ENCODE measurements at places on chromosomes 11 and 22.

DNA sequence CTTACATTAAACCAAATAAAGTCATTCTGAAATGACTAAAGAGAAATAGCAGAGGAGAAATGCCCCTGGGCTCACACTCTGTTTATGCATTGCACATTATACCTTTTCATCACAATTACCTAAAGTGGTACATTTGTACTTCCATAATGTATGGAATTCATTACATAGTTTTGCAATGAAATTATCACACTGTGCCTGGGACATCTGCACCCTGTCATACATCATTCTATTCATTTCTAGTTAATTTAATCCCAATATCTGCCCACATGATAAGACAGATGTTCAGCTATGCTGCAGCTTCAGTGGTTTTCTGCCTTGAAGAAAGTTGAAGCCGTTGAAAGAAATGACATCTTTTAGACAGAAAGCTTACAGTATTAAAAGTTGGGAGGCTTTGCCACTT, 580.0 kb downstream of the SOX6 start:
- DNase-seq: no peak

DNA sequence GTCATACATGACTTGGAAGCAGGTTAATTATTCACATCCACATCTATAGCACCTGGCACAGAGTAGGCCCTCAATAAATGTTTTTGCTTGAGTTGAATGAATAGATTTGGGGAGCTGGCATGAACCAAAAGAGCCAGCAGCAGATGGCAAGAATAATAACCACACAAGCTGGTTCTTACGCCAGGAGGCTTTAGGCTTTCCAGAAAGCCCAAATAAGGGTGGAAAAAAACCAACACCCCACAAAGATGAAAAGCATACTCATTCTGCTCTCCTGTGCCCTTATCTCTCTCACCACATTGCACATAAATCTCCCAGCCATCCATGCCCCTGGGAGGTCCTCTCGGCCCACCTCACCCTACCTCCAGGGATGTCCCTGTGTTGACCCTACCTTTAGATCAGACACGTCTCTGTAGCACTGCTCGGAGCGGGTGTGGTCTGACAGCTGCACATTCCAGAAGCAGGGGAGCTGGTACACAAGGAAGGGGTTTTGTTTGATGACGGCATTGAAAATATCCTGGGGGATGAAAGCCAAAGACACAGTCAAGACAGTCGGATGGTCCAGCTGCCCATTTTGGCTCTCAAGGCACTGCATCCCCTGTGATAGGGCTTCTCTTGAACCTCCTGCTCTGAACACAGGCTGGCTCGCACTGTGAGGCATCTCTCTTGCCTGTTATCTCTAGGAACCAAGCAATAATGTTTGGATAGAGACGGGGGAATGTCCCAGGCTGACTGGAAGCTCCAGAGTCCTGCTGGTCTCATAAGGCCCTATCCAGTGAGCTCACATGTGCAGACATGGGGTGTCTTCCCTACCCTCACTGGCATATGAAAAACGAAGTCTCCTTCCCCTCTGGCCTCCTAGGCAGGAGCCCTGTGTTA, 323.6 kb upstream of the SYN3 start:
- DNase-seq: no peak

GRCh38 chr11:119167933-119168332, 592 bp upstream of the NLRX1 start:
- DNase-seq: no peak

DNA sequence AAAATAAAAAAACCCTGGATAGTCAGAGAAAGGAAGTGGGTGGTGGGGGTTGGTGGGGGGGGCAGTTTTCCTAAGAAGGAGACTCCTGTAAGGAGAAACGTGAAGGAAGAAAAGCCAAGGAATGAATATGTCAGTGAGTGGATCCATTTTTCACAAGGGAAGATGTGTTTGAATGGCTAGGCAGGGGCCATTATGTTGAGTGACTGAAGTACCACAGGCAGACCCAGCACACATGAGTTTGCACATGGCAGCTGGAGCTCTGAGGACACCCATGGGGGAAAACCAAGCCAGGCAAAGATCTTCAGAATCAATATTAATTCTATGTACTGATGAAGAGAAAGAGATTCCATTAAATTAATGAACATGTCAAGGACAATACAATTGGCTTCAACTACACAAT, 67.6 kb downstream of the CD44 start:
- DNase-seq: no peak

- no peak for DNase-seq
Observed at GRCh38 chr22:45688600-45689080, 17.0 kb downstream of the ATXN10 start.

GRCh38 chr11:66465373-66466224, 1.1 kb upstream of the PELI3 start:
- peak; percentile 66 for DNase-seq

- DNase-seq: no peak
Observed at GRCh38 chr11:118027694-118028093, 41.5 kb downstream of the IL10RA start.

DNA sequence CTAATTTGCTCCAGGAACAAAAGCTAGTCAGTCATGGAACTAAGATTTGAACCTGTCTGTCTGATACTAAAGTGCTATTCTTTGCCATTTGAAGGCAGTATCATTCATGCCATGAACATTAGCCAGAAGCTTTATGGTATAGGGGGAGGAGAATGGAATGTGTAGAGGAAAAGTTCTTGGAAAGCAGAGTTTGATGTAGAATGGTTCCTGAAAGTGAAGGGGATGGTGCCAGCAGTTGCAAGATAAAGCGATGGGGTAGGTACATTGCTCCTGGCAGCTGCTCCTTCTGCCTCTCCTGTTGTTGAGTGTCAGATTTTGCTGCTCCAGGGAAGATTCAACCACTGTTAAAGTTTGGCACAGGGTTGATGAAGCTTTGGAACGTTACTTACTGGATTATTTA, 53.4 kb downstream of the ARHGAP42 start:
- DNase-seq: no peak

DNA sequence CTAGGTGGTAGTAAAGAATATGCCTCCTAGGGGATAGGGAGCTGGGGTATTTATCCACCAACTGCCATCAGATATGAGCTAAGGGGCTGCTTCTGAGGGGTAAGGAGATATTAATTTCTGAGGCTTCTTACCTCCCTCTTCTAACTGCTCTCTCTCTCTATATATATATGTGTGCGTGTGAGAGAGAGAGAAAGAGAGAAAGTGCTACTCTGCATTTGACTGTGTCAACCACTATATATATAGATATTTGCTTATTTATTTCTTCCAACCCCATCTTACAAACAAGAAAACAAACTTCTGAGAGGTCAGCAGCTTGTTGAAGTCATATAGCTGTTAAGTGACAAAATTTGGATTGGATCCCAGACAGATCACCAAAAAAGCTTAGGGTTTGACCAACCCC, 5.9 kb upstream of the HEPACAM start:
- DNase-seq: no peak

- DNase-seq: no peak
Observed at GRCh38 chr11:15867871-15868270, 488.5 kb downstream of the SOX6 start.

- no peak for DNase-seq
Observed at GRCh38 chr11:59669611-59670009, 773 bp upstream of the PATL1 start.

DNA sequence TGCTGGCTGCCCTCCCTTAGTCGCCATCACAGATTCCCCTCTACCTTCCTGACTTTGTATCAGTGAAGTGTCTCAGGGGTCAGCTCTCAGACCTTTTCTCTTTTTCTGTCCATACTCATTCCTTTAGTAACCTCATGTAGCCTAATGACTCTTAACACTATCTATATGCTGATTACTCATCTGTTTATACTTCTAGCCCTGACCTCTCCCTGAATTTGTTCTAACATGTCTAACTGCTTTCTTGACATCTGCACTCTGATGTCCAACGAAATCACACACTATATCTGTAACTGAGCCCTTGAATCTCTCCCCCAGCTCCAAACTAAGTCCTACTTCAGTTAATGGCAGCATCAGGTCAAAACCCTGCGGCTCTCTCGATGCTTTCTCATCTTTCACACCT, 135.8 kb upstream of the TIMP3 start:
- DNase-seq: no peak

- DNase-seq: no peak
Observed at GRCh38 chr22:45237065-45237990, 3.4 kb downstream of the KIAA0930 start.

- DNase-seq: no peak
Observed at GRCh38 chr22:42959576-42960509, 55.1 kb downstream of the PACSIN2 start.

DNA sequence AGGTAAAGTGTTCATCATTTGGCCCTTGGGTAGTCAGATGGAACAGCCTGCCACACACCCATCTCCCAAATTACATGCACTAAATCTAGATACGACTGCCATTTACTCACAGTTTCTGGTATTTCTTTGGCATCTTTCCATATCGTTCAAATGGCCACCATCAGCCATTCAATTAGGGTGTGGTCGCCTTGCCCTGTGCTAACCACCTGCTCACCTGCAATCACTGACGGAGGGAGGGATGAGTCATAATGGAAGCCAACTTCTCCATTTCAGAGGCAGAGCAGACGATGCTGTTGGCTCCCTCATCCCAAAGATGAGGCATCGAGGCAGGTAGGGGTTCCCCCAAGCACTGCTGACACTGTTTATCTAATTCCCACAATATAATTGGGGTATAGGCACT, 14.6 kb downstream of the MS4A6A start:
- no peak for DNase-seq

DNA sequence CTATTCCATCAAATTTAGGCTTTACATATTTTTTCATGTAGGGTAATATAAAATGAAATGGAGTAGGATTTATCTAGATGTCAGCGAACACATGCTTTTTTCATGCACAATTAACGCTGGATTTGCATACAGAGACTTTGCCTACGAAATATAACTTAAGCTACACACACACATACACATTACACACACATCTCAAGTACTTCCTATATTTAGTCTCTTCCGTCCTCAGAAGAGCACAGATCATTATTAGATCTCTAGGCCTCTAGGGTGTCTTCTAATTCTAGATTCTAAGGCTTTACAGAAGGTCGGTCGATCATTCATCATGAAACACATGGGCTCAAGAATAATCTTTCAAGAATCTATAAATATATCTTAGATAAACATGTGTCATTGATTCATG, 3.8 kb upstream of the MS4A13 start:
- no peak for DNase-seq

DNA sequence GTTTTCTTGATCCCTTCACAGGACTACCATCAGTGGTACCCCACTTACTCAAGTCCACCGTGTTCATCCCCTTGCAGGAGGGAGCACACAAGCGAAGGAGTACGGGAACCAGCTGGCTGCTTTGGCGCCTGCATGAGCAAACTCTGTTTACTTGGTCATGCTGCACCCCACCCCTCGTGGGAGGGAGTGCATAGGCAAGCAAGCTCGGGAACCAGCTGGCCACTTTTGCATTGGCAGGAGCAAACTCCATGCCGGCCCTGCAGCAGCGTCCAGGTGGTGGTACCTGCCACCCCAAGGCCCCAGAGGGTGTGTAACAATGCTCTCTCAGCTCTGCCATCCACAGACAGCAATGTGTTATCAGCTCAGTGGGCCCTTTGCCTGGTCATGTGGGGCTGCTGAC, 737.8 kb downstream of the FAM181B start:
- no peak for DNase-seq

GRCh38 chr11:128508770-128509510, 78.4 kb downstream of the ETS1 start:
- no peak for DNase-seq

DNA sequence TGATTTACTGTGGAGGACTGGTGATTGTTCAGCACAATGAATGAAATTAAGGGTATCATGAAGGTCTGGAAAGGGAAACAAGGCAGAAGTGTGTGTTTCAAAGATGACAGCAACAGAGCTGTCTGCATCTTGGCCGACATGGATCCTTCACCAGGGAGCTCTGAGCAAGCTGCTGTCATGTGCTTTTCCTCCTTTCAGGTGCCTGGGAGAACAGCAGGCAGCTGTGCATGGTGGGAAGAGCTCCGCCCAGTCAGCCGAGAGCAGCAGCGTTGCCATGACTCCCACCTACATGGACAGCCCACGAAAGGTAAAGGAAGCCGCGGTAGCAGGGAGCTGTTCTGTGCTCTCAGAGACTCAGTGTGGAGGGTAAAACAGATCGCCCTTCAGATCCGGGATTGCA, 87.1 kb upstream of the YWHAH start:
- no peak for DNase-seq

- DNase-seq: no peak
Observed at GRCh38 chr22:36244522-36245391, 5.4 kb upstream of the APOL2 start.

DNA sequence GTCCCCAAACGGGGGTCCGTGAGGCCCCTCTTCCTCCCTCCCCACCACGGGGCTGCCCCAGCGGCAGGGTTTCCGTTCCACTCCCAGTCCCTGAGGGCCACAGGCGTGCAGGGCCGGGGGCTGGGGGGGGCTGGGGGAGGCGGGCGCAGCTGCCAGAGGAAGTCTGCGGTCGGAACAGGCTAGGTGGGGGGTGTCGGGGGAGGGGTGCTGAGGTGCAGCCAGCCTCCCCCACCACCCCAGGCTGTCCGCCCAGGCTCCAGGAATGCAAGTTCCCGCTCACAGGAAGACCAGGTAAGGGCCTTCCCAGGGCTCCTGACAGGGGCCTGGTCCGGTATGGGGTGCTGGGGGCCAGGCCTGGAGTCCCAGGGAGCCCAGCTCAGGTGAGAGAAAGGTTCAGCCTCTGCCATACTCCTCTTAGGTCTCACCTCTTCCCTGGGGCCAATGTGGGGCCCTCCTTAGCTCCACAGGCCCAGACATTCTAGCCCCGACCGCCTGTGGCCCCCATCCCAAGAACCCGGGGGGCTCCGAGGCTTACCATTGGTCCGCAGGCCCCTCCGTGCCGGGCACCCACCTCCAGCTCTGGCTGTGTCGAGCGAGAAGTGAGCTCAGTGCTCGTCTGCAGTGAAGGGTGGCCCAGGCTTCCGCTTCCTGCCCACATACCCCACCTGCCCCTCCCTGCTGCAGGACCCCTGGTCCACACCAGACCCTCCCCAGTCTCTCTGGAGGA, at the start of gene PTPRCAP:
Gene PTPRCAP, minus strand, starts transcription at position 601 of the 727 bp plus-strand sequence. Its CDS starts 63 bp downstream, at position 538.
- peak; percentile 89 for DNase-seq

DNA sequence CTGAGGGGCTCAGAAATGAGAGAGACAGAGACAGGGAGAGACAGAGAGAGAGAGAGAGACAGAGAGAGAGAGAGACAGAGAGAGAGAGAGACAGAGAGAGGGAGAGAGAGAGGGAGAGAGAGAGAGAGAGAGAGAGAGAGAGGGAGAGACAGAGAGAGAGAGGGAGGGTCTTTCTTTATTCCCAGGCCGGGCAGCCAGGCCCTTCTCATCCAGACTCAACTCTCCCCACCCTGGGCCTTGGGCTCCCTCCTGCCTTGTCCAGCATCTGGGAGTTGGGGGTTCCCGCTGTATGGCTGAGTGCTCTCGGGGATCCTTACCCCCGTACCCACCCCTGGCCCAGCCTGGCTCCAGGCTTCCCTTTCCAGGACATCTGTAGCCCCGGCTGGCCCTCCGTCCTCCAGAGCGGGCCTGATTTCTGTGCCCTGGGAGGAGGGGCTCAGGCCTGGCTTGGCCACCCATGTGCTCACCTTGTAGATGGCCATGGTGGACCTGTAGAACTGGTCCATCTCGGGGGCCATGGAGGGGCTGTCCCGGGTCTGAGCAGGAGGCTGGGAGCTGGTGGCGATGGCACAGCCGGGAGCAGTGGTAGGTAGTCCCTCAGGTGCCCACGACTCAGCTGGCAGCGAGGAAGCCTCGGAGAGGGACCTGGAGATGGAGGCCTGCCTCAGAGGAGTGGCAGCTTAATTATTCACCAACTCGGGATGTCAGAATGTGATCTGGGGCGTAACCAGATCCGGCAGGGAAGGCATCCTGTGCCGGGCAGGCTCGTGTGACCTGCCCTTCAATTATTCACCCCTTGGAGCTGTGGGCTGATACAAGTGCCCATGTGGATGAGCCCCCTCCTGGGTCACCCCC, at the start of gene BAIAP2L2:
Gene BAIAP2L2, minus strand, starts transcription at position 677 of the 855 bp plus-strand sequence. Its CDS starts 159 bp downstream, at position 518.
- no peak for DNase-seq
